Fibroblast of lung (primary cell): ENCODE measurements at places on chromosomes 5 and 9. TPM values are rescaled to one million over a fixed set of nuclear protein-coding genes. Genes with fewer than 3 reads are reported as not detected.
A peak's percentile ranks its signal among the peaks of the same experiment; 100 is the strongest.

GRCh38 chr5:65332591-65332990, 149.1 kb downstream of the ADAMTS6 start:
- no peak for DNase-seq

DNA sequence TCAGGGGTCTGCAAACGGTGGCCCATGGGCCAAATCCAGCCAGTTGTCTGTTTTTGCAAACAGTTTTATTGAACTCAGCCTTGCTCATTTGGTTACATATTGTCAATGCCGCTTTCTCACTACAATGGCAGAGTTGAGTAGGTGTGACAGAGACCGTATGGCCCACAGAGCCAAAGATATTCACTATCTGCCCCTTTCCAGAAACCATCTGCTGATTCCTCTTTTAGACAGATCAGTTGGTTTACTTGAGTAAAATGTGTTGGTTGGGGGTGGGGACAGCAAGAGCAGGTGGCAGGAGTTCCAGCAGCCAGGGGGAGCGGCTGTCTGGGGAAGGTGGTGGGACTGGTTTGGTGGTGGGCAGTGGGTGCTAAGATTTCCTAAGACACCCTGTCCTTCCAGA, 54.8 kb downstream of the COL27A1 start:
- no peak for DNase-seq

- no peak for DNase-seq
Measured at GRCh38 chr9:126693428-126693944, 79.8 kb downstream of the LMX1B start.

- peak; percentile 82 for DNase-seq
Measured at GRCh38 chr5:128213340-128213739, 129.8 kb downstream of the SLC12A2 start.

GRCh38 chr5:160442824-160443431, 21.3 kb downstream of the PTTG1 start:
- DNase-seq, result no peak

GRCh38 chr5:42268630-42269029, 154.6 kb upstream of the GHR start:
- peak; percentile 48 for DNase-seq

GRCh38 chr5:87048156-87048555, 219.5 kb upstream of the RASA1 start:
- no peak for DNase-seq

DNA sequence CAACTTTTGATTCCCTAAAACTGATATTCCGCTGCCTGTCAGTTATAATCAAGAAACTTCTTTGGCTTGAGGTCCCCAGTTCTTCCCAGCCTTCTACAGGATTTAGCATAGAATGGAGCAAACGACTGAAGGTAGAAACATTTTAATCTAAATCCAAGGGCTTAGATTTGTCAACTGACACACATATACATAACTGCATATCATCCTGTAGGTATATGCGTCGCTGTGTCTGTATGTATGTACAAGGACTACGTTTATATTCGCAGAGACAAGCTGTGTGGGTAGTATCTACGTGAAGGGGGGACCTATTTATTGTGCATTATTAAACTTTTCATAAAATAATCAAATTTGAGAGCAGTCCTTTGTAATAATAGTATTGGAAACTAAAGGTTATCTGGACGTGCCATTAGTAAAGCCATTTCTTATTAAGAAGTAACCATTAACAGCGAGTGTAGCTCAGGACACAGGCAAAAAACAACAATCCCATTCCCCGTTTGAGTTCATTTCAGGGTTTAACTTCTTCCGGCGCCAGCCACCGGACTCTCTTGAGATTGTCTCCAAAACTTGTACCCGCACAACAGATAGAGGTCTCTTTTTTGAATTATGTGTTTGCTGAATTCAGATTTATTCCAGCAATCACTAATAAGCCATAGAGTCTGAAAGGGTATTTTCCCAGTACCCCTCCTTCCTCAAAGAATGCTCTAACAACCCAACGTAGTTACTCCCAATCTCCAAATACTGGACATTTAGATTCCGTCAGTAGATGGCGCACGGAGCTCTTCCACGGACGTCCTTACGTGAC, 2.1 kb upstream of the MLLT3 start:
- peak; percentile 72 for DNase-seq

FBXO4 gene
- polyA plus RNA-seq, result 12.4 and 14.9 TPM in 2 replicates

DNA sequence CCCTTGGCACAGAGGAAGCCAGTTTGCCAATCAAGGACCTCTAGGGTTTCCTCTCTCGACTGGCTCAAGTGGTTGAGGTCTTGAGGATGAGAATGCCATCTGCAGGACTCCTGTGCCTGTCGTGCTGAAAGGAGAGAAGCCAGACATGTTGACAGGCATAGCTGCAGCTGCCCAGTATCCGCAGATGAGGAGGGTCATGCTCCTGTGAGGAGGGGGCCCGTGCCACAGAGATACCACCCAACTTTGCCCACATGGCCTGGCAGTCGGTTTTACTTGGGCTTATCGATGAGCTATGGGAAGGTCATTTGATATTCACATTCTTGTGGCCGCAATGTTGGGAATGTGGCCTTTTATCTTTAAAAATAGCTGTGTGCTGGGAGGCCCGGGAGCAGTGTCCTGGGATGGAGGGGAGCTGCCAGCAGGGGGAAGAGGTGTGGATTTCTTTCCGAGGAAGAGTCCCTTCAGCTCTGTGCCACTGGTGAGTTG, 17.4 kb downstream of the FRMPD1 start:
- no peak for DNase-seq

DNA sequence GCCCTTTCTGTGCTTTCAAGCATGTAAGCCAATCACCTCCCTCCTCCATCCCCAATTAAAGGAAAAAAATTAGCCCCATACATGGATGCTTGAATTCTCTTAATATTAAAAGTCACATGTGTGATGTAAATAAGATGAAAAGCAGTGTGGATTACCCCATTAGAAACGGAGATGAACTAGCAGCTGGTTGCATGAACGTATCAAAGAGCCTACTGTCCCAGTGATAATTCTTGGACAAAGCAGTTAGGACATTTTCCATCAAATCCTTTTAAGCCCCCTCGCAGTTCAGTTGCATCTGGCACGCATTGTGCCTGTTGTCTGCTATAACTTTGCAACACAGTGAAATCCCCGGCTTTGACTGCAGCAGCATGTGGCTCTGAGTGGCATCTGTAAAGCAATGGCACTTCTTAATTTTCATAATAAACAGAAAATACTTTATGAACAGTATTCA, 285.6 kb downstream of the FBXL7 start:
- no peak for DNase-seq

DNA sequence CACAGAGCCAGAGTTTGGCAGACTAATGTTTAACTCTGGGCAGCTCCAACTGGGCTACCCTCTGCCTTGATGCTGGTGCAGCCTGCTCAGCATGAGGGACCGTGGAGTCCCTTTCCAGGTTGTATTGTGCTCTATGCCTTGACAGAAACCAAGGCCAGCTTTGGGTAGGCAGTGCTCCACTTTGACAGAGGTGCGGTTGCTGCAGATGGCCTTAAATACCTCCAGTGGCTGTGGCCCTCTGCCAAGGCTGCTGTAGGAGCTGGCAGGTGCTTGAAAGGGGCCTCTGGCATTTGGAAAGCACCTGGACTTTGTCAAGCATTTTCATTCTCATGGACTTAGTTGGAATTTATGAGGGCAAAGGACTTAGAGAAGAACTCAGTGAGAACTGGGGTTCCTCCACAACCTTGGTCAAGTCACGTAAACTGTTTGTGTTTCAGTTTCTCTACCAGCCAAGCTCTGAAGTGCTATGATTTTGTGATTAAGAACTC, 249.7 kb upstream of the ZNF462 start:
- no peak for DNase-seq

GPR151 gene
- polyA plus RNA-seq, result not detected in 2 replicates

DNA sequence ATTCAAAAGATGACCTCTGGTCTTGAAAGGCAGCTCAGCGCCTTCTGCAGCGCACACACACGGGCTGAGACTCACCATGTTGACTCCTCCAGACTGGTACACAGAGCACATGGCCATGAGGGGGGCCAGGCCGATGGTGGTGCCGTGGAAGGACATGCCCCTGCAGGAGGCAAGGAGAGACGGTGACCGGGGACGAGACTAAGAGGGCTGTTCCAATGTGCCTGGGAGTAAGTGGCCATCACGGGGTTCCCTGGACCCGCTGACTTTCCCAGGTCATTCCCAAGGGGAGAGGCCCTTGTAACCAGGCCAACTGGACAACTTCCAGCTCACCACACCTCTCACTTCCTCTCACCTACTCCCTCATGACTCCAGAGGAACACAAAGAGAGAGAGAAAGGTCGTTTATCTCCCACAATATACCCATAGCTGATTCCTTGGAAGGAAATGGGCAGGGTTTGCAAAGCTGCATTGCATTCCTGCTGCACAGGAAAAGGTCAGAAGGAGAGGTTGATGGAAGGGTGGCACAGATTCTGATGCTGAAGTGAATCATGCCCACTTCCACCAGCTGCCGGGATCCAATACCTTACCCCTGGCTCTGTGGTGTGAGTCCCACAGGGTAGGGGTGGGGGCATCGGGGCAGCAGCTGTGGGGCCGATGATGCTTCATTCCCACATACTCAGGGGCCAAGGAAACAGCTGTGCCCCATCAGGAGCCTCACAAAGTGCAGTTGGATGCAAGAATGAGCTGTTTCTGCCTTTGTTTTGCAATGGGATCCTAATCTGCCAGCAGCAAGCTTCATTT, 47.2 kb downstream of the NIPAL4 start:
- DNase-seq, result peak; percentile 88
